ENCODE measurements at places on chromosomes 12 and 14. TPM values are rescaled to one million over a fixed set of nuclear protein-coding genes. Genes with fewer than 3 reads are reported as not detected.
A peak's percentile ranks its signal among the peaks of the same experiment; 100 is the strongest.

KCNC2 gene
- total RNA-seq = not detected

MYO1H gene
- total RNA-seq = not detected

DPPA3 gene
- not detected for total RNA-seq

SVOP gene
- total RNA-seq = not detected

PTGER2 gene
- 5.1 TPM for total RNA-seq

IFT81 gene
- 14.1 TPM for total RNA-seq

NPAS3 gene
- total RNA-seq = 4.3 TPM

AHNAK2 gene
- total RNA-seq = 25.5 TPM

DNA sequence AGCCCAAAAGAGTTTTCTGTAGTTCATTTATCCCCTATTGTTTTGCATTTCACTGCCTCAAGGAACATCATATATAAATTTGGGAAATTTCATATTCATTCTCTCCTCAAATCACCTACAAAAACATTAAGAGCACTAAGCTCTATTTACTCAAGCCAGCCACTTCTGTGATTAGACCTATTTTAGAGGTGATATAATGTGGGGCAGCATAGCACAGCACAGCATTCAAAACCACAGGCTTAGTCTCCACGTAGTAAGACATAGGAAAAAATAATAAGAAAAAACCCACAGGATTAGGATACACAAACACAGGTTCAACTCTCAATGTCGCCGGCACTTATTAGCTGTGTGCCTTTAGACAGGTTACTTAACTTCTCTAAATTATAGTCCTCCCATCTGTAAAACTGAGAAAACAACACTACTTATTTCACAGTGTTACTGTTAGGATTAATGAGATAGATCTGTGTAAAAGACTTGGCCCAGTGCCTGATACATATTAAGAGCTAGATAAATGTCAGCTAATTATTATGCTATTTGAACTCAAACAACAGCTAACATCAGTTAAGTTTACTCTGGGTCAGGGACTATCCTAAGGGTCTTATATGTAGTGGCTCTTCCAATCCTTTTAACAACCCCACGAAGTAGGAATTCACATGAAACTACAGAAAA, 20.3 kb downstream of the DCAF5 start:
- no peak overlapping the region for H3K27ac ChIP-seq
- peaks cover 11% of the 10 kb centered on the region for H3K4me1 ChIP-seq
- no peaks in the 10 kb centered on the region for H3K36me3 ChIP-seq
- H3K4me3 ChIP-seq = no peak overlapping the region
- H3K27me3 ChIP-seq = no peaks in the 10 kb centered on the region

DNA sequence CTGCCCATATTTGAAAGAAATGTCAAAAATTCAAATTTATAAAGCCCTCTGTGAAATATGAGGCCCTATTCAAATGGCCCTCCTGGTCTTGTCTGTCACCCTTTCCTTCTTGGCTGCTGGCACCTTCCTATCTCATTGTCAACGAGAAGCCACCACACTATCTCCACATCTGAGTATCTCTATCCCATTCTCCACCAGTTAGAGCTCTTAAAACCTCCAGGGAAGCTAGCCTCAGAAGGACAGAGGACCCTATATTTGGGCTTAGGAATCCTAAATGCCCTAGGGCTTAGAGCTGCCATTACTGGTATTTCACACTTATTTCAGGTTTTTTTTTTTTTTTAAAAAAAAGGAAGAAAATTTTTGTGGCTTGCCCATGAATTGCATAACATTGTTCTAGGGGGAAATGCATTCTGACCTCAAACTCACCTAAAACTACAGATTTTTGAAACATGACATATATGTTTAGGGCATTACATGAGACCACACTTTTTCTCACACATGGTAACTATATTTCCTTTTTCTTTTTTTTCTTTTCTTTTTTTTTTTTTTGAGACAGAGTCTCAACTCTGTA, 25.0 kb downstream of the SLC25A21 start:
- no peaks in the 10 kb centered on the region for H3K4me1 ChIP-seq
- DNase-seq = no peak
- H3K27ac ChIP-seq = no peak overlapping the region
- no peak overlapping the region for H3K4me3 ChIP-seq

GRCh38 chr12:22687361-22688076, 62.5 kb downstream of the ETNK1 start:
- H3K4me3 ChIP-seq = no peak overlapping the region
- no peaks in the 10 kb centered on the region for H3K27me3 ChIP-seq
- no peak for DNase-seq
- no peaks in the 10 kb centered on the region for H3K36me3 ChIP-seq

DNA sequence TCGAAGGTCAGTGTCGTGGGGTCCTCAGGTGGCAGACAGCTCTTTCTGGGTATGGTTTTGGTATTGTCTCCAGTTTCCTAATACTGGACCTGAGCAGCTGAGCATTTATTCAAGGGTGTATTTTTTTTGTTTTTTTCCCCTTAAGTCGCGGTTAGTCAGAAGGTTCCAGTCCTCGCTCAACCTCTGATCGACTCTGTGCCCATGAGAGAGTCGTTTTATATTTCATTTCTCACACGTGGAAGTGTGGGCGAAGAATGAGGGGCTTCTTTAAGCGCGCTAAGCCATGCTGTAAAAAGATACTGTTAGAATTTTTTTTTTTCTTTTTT, 499 bp downstream of the MIPOL1 start:
- DNase-seq = no peak
- H3K27me3 ChIP-seq = no peaks in the 10 kb centered on the region
- no peaks in the 10 kb centered on the region for H3K4me1 ChIP-seq
- H3K4me3 ChIP-seq = peak overlapping the region; percentile 68
- no peaks in the 10 kb centered on the region for H3K36me3 ChIP-seq

GRCh38 chr14:104183796-104184195, 45.4 kb downstream of the KIF26A start:
- H3K4me1 ChIP-seq = no peaks in the 10 kb centered on the region
- no peaks in the 10 kb centered on the region for H3K27me3 ChIP-seq
- no peak overlapping the region for H3K4me3 ChIP-seq
- H3K27ac ChIP-seq = no peak overlapping the region
- DNase-seq = no peak

- H3K27ac ChIP-seq = no peak overlapping the region
- no peaks in the 10 kb centered on the region for H3K27me3 ChIP-seq
- no peak overlapping the region for H3K4me3 ChIP-seq
- H3K4me1 ChIP-seq = no peaks in the 10 kb centered on the region
- H3K36me3 ChIP-seq = peaks cover 8% of the 10 kb centered on the region
Measured at GRCh38 chr14:96383445-96383844, 8.5 kb upstream of the AK7 start.

DNA sequence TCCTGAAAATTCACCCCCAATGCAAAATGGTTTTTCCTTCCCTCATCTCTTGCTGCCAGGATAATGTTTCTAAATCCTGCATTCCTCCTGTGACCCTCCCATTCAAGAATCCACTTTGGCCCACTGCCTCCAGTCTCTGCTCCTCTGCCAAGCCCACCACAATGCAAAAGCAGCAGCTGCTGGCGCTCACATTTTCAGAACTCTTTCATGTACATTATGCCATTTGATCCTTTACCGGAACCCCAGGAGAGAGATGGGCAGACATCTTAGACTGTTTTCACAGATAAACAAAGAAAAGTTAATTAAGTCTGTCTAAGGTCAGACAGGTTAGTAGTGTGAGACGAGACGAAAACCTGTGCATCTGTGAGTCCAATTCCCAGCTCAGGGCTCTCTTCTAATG, 12.9 kb downstream of the LRIG3 start:
- peaks cover 2% of the 10 kb centered on the region for H3K36me3 ChIP-seq
- no peak overlapping the region for H3K4me3 ChIP-seq
- H3K27ac ChIP-seq = no peak overlapping the region
- DNase-seq = no peak
- H3K27me3 ChIP-seq = no peaks in the 10 kb centered on the region
- peaks cover 7% of the 10 kb centered on the region for H3K4me1 ChIP-seq

DNA sequence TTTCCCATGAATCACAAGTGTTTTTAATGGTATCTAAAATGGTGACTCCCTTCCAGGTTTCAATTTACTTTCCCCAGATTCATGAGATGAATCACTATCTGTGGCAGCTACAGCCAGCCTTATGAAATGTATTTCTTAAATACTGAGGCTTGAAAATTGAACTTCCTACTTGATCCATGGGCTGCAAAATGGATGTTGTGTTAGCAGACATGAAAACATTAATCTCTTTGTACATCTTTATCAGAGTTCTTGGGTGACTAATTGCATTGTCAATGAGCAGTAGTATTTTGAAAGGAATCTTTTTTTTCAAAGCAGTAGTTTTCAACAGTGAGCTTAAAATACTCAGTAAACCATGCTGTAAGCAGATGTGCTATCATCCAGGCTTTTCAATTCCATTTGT, 250.8 kb downstream of the SLC6A15 start:
- no peak overlapping the region for H3K4me3 ChIP-seq
- no peaks in the 10 kb centered on the region for H3K4me1 ChIP-seq
- H3K27me3 ChIP-seq = no peaks in the 10 kb centered on the region
- DNase-seq = no peak
- no peak overlapping the region for H3K27ac ChIP-seq
- H3K36me3 ChIP-seq = no peaks in the 10 kb centered on the region

DNA sequence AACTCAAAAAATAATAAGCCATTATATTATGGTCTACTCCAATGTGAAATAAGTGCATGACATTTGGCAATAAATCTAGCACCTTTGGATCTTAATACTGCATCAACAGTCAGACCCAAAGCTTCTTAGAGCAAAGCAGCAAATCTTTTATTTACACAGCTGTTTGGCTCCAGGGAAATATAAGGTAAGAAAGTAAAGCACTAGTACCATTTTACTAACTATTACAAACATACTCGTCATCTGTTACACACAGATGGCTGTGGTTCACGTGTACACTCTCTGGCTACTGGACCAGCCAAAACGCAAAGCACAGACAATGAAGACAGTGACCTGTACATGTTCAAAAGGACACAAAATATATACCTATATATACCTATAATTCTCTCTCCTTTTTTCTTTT, 2.8 kb downstream of the FGD6 start:
- no peak for DNase-seq
- no peak overlapping the region for H3K4me3 ChIP-seq
- H3K36me3 ChIP-seq = no peaks in the 10 kb centered on the region
- no peaks in the 10 kb centered on the region for H3K27me3 ChIP-seq
- H3K4me1 ChIP-seq = no peaks in the 10 kb centered on the region
- no peak overlapping the region for H3K27ac ChIP-seq

GRCh38 chr12:38639625-38640024, 265.8 kb downstream of the CPNE8 start:
- DNase-seq = no peak
- no peak overlapping the region for H3K27ac ChIP-seq
- H3K27me3 ChIP-seq = no peaks in the 10 kb centered on the region
- no peaks in the 10 kb centered on the region for H3K4me1 ChIP-seq
- no peaks in the 10 kb centered on the region for H3K36me3 ChIP-seq

- no peaks in the 10 kb centered on the region for H3K36me3 ChIP-seq
- peaks cover 4% of the 10 kb centered on the region for H3K4me1 ChIP-seq
- H3K27ac ChIP-seq = no peak overlapping the region
- no peak overlapping the region for H3K4me3 ChIP-seq
- no peaks in the 10 kb centered on the region for H3K27me3 ChIP-seq
- no peak for DNase-seq
Measured at GRCh38 chr12:99759444-99759843, 111.9 kb downstream of the GARIN6 start.

- no peak overlapping the region for H3K4me3 ChIP-seq
- no peaks in the 10 kb centered on the region for H3K4me1 ChIP-seq
- no peaks in the 10 kb centered on the region for H3K36me3 ChIP-seq
- no peaks in the 10 kb centered on the region for H3K27me3 ChIP-seq
Measured at GRCh38 chr12:96212456-96213375, 18.5 kb downstream of the ELK3 start.

- peaks cover 5% of the 10 kb centered on the region for H3K36me3 ChIP-seq
- no peak for DNase-seq
- no peaks in the 10 kb centered on the region for H3K27me3 ChIP-seq
- no peak overlapping the region for H3K4me3 ChIP-seq
- H3K27ac ChIP-seq = no peak overlapping the region
- no peaks in the 10 kb centered on the region for H3K4me1 ChIP-seq
Measured at GRCh38 chr12:82414926-82415325, 56.6 kb downstream of the METTL25 start.

DNA sequence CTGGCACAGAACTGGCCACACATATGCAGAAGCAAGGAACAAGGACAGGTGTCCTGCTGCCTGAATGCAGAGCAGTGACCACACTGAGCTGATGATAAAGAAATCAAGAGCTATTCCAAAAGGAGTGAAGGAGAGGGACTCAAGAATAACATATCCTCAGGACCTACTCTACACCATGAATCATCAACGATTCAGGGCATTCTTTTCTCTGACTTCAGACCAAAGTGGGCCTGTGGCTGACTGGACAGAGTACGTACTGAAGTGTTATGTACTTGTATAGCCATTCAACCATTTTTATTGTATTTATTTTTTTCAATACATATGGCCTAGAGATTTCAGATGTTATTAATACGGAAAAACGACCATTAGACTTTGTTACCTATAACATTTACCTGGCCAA, 177.5 kb upstream of the TMTC1 start:
- no peak for DNase-seq
- no peak overlapping the region for H3K4me3 ChIP-seq
- no peak overlapping the region for H3K27ac ChIP-seq
- H3K36me3 ChIP-seq = no peaks in the 10 kb centered on the region
- peaks cover 7% of the 10 kb centered on the region for H3K4me1 ChIP-seq

GRCh38 chr12:130706311-130706710, 9.8 kb downstream of the RIMBP2 start:
- no peak overlapping the region for H3K27ac ChIP-seq
- H3K27me3 ChIP-seq = no peaks in the 10 kb centered on the region

GRCh38 chr12:27851311-27851710, 71.3 kb upstream of the MANSC4 start:
- H3K4me3 ChIP-seq = no peak overlapping the region
- no peaks in the 10 kb centered on the region for H3K4me1 ChIP-seq
- H3K36me3 ChIP-seq = no peaks in the 10 kb centered on the region
- no peak for DNase-seq
- H3K27me3 ChIP-seq = no peaks in the 10 kb centered on the region
- H3K27ac ChIP-seq = no peak overlapping the region
